MM.1S (cell line): ENCODE measurements at places on chromosomes 7 and 10.
A peak's percentile ranks its signal among the peaks of the same experiment; 100 is the strongest.

GRCh38 chr7:135335628-135336139 lies 102.0 kb downstream of the STRA8 start:
- DNase-seq, result peak; percentile 53

DNA sequence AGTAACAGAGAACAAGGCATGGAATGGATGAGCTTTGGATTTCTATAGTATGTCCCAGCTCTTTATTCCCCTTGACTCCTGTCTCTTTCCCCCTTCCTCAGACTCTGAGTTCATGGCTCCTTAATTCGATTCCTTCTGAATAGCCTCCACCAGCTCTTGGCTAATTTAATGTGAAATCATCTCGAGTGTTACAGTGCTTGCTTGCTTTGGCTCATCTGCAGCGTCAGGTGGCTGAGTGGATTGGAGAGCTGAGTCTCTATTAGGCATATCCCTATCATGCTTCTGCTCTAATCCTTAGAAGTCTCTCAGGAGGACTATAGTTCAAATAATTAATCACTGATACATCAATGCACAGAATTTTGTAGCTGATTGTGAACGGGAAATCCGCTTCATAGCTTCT lies 134.6 kb downstream of the LRRC4 start:
- no peak for DNase-seq

DNA sequence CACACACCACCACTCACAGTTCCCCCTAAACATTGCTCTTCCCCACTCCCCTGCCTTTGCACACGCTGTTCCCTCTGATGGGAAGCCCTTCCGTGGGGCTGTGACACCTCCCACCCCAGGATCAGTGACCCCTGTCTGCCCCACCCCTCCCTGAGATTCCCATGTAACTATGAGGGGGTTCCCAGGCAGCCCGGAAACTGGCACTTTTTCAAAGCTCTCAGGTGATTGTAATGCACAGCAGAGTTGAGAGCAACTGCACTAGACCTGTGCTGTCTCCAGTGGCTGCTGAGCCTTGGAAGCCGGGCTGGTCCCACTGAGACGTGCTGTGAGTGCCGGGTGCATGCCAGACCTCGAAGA lies 29.8 kb downstream of the GPRIN2 start:
- no peak for DNase-seq

DNA sequence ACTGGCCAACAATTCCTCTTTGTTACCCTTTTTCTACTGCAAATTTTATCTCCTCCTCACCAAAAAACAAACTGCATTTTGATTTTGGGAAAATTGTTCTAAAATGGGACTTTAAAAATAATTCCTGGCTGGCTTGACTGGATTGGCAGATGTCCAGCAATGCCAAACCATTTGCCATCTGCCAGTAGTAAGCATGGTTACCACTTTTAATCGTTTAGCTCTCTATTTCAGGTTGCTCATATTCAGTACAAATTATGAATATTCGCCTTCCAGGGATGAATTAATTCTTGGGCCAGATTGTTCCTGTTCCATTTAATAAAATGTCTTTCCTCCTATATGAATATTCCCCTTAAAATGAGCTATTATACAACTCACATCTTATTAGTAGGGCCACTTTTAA lies 35.7 kb downstream of the SMNDC1 start:
- DNase-seq, result no peak

- DNase-seq, result peak; percentile 69
Measured at GRCh38 chr10:116287906-116288501, 15.0 kb upstream of the GFRA1 start.

DNA sequence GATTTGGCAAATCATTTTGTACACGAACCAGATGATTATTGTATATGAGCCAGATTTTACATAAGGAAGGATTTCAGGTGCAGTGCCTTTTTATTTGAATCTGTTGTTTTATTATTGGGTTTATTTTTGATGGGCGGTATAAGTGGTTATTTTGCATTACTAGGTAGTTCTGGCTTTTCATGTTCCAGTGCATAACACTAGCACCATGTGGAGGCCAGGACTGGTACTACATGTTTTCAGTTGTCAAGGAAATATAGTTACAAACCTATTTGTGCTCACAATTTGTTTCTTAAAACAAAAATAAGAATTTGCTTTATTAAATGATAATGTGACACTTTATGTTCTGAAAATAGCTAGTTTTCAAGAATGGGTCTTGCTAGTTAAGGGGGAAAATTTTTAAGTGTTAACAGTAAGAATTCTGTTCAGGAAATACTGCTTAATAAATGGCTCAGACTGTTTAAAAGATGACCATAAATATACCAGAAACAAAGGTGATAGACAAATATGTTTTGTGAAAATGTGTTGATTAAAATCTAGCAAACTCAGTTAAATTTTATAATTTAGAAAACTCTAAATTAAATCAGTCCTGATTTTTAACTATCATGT lies 7.1 kb upstream of the SEMA3E start:
- DNase-seq, result peak; percentile 56

DNA sequence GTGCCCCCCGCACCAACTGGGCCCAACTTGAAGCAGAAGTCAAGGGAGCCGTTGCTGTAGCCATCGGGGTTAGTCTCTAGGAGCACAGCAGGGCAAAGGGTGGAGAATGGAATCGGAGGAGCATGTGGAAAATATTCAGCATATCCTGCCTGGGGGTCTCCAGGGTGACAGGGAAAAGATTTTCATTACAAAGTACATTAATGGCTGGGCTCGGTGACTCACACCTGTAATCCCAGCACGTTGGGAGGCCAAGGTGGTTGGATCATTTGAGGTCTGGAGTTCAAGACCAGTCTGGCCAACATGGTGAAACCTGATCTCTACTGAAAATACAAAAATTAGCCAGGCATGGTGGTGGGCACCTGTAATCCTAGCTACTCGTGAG lies 53.8 kb upstream of the ABLIM1 start:
- no peak for DNase-seq

DNA sequence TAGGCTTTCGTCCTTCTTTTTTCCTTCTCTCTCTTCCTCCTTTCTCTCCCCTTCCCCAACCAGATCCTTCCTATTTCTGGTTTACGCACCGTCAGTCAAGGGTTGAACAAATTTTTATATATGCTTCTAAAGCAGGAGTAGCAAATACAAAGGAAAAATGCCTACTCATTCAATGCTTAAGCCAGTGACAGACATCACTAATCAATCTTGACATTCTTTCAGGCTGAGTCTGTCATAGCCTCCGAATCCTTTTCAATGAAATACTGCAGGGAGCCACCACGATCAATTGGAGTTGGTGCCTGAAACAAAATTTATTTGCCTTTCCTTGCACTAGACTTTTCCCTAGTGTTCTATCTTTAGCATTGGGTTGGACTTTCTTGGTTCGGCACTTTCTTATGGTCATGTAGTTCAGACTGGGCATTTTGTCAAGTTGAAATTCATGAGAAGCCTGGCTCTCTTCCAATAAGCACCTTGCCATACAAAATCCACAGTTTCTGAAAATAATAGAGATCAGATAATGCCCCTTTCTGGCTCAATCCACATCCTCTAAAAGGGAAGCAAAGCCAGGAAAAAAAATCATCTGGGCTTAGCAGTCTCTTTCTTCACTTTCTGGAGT lies 239.5 kb upstream of the PLXNA4 start:
- DNase-seq, result no peak

DNA sequence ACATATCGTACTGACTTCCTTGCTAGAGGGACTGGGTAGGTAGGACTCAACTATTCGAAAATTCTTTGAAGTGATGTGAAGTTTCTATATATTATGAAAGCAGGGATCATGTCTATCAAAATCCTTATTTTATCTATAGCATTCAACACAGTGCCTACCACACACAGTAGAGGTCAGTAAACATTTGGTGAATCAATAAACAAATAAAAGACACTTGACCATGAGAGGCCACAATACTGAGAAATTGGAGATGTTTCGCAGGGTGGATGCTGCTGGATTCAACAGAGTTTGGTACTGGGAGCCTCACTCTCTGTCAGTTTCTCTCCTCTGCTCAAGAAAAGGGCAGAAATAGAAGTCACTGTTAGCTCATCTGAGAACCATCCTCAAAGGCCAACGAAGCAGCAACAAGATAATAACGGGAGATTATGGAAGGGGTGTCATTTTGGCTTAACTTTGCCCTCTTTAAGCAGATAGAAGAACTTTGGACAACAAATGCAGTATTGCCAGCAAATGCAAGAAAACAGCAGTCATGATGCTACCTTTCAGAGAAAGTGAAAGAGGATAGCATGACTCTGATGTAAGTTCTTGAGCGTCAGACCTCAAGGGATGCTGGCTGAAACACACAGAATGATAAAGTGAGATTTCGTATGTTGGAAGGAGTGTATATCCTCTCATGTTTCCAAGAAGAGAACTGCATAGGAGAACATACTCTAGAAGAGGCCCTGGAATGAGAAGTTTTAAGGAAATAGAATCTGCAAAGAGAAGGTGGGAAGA lies 107.6 kb downstream of the SEMA3E start:
- no peak for DNase-seq

DNA sequence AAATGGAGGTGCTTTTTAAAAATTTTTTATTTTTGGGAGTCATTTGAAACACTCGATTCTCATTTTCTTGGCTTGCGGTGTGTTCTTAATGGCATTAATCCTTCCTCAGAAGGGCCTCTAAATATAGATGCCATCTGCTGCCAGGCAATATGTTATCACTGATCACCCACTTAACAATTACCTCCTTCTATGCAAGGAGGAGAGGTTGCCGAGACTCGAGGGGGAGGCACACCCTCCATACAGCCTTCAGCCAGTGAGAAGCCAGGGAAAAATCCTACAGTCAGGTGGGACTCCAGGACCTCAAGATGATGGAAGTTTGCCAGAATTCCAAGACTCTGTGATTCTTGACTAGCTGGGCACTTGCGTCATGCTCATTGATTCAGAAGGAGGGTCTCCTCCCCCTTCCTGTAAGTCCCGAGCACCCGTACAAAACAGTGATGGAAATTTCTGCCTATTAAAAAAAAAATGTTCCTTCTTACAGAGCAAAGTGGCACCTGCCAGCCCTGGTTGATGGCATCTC lies 574.5 kb downstream of the TYW1 start:
- no peak for DNase-seq

- no peak for DNase-seq
Measured at GRCh38 chr7:33790746-33791145, 114.6 kb upstream of the BMPER start.

DNA sequence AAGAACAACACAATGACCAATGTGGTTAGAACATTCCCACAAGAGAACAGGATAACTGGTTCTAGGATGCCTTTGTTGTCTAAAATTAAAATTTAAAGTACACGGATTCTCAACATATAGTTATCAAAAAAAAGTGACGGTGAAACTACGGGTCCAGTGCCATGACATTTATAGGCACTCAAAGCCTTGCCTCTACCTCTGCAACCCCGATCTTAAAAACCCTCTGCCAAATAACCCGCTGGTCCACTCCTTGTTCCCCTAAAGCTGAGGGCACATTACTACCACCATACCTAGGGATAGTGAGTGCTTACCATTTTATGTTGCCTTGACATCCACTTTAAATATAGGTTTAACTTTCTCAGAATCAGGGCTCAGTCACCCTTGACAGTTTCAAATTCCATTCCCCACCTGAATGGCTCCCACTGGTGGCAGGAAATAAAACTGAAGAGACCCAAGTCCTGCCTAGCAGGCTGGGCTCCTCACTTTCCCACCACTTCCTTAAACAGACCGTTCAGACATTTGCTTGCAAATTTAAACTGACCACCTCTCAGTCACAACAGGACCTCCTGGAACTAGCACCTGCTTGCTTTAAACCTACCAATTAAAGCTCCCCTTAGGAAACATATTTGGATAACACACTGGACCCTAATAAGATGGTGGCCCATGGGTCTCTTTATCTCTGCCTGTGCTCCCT lies 169.9 kb upstream of the ASAH2 start:
- DNase-seq, result peak; percentile 48
